ENCODE measurements at places on chromosomes 13 and 19.

DNA sequence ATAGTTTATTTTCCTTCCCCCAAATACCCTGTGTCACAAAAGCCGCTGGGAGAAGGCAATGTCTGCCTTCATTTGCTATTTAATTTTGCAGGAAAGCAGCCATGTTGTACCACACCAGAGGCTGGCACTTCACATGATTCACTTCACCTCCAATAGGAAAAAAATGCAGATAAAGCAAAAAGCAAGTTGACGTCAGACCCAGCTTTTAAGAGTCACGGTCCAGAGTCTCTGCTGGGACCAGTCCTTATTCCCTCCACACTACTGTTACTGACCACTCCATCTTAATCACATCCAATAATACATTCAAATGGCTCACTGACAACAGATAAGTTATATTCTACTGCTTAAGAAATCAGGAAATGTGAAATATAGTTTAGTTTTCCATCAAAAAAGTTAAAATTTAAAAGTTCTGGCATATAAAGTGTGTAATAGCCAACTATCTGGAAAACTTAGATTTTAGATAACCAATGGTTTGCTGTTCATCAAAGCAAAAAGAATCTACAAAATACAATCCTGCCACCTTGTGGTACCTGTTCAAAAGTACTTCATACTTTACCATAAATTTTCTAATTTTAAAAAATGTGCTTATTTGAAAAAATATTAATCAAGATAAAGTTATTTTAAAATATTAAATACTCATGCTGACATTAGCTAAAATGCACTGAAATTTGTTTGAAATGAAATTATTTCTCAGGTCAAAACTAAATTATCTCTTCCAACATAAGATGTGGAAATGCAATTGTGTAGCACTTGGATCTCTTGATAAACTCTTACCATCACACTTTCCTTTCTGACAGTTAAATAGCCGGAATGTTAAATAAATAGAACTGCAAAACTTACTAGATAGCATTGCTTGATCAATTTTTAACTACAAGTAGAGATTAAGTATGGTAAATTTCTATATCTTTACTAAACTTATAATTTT lies 97.3 kb downstream of the SERP2 start:
- peak; percentile 23 for DNase-seq

- DNase-seq = no peak
These were observed 211.1 kb downstream of the TEX29 start for GRCh38 chr13:111531505-111531904.

GRCh38 chr19:1967087-1967608 lies 26.2 kb downstream of the CSNK1G2 start:
- no peak for DNase-seq

DNA sequence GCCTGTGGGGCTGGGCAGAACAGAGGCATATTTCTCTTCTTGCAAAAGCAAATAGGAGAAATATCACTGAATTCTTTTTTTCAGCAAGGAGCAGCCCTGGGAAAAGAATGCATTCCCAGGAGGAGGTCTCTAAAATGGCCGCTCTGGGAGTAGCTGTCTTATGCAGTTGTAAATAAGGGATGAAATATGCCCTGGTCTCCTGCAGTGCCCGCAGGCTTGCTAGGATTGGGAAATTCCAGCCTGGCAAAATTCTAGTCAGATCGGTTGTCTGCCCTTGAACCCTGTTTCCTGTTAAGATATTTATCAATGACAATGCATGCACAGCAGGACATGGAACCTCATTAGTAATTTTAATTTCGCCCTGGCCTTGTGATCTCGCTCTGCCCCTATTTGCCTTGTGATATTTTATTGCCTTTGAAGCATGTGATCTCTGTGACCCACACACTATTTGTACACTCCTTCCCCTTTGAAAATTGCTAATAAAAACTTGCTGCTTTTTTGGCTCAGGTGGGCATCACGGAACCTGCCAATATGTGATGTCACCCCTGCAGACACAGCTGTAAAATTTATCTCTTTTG lies 1993.2 kb downstream of the PCDH9 start:
- DNase-seq = peak; percentile 14

GRCh38 chr13:75762955-75763354 lies 126.8 kb downstream of the LMO7 start:
- DNase-seq = no peak

DNA sequence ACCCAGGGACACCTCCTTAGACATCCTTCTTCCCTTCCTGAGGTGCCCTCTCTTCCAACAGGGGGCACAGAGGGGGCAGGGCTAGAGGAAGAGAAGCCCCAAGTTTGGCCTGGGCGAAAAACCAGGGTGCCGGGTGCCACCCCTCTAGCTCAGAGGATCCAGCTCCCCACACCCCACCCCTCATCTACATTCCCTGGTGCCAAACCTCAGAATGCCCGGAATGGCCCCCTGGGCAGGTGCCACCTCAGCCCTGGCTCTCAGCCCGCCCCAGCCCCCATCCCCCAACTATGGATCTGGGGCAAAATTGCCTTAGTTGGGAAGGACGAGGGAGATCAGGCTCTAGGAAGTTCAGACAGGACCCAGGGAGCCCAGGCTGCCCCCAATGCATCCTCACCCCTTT lies 2.0 kb downstream of the CNN1 start:
- no peak for DNase-seq

GRCh38 chr13:101624981-101625380 lies 172.5 kb downstream of the ITGBL1 start:
- no peak for DNase-seq

- DNase-seq = no peak
These were observed 30.1 kb downstream of the CCDC8 start for GRCh38 chr19:46383171-46383815.

DNA sequence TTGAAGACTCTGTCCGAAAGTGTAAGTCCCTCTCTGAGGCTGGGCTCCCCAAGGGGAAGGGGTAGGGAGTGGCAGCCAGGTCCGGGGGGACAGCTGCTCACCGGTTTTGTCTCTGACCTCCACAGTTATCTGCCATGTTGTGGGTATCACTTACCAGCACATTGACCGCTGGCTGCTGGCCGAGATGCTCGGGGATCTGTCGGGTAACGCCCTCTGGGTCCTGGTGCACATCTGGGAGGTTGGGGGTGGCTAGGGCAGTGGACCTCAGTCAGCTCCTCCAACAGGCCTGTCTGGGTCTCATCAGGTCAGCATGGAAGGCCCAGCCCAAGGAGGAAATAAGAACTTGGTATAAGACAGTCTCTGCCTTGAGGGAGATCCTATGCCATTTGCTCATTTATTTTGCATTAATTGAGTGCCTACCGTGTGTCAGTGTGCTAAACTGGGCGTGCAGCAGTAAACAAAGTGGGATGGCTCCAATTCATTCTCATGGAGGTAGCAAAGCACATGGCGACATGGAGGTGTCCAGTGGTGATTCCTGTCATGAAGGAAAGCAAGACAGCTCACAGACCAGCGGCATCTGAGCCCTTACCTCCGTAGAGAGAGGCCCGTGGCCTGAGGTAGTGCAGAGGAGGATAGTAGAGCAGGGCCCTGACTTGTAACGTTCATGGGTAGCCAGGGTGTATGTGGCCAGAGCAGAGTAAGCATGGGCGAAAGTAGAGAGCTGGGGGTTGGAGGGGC lies 13.7 kb downstream of the EIF3K start:
- DNase-seq = no peak

DNA sequence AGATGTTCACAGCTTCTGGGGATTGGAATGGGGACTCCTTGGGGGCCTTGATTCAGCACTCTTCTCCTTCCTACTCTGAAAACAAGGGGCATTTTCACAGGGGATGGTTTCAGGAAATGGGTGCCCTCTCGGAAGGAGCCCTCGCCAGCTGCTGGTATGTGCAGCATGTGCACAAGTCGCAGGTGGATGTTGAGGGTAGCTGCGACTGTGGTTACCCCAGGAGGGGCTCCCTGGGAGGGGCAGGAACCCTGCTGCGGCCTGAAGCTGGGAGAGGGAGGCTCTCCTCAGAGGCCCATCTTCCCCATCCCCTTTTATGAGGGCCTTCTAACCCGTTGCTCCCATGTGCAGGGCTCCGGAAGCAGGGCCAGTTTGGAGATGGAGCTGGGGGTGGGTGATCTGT lies 6.2 kb downstream of the ZNF446 start:
- no peak for DNase-seq

DNA sequence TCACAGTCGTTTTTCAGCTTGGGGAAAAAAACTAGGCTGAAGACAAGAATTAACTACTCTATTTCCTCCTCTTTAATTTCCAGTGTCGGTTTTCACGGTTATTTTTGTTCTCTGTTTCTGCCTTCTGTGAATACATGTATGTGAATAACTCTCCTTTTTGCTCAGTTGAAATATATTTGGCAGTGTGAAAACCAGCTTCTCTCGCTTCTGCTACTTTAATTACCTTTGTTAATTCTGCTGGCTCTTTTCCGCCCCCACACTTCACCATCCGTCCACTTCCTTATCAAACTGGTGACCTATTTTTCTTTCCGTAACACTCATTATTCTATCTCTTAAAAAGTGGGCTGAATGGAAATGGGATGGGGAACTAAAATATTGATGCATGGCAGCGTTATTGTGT lies 126.4 kb downstream of the POU4F1 start:
- DNase-seq = no peak

DNA sequence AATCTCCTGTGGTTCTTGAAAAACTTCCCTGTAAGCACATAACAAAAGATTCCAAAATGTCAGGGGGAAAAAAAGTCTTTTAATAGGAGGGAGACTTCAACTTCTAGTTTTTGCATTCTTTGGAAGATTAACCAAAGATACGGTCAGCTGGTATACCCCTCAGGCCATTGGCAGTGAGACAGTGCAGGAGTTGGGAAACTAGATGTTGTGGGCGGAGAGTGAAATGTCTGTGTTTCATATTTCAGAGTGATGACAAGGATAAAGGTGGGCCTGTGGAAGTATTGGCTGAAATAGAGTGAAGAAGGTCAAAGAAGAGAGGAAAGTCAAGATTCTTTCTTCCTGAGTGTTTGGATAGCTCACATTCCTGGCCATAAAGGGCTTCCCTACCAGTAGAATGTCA lies 40.8 kb downstream of the CYP2B6 start:
- DNase-seq = no peak

All from mesendoderm (in vitro differentiated cells).